ENCODE measurements at places on chromosomes 11 and 22. TPM values are rescaled to one million over a fixed set of nuclear protein-coding genes. Genes with fewer than 3 reads are reported as not detected.

DNA sequence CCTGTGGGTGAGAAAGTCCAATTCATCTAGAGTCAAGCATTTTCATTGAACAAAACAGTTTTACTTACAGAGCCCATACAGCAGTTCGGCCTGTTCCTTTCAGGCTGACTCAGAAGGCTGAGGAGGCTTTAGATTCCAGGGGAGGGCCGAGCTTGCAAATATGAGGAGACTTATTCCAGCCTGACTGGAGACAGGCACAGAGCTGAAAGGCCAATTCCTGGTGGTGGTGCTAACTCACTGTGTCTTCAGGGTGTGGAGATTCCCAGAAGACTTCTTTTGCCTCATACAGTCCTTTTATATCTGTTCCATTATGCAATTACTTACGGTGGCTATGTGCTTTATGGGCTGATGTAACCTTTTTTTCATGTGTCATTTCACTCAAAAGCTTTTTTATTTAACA is at the start of gene OR51E2:
OR51E2 (minus strand) TSS at position 269 of the 400 bp plus-strand sequence. CDS start 15,142 bp downstream, outside the sequence.
- no peaks in the 10 kb centered on the region for H3K27me3 ChIP-seq
- H3K36me3 ChIP-seq: no peaks in the 10 kb centered on the region

The PRAME gene
- polyA plus RNA-seq: 0.04 TPM

GRCh38 chr11:74877132-74877531 is 71.8 kb downstream of the XRRA1 start:
- H3K27ac ChIP-seq: no peak overlapping the region
- no peak overlapping the region for H3K4me3 ChIP-seq
- no peaks in the 10 kb centered on the region for H3K4me1 ChIP-seq
- H3K36me3 ChIP-seq: peaks cover 30% of the 10 kb centered on the region

- no peak overlapping the region for H3K4me3 ChIP-seq
- no peak overlapping the region for H3K27ac ChIP-seq
- H3K4me1 ChIP-seq: no peaks in the 10 kb centered on the region
- no peaks in the 10 kb centered on the region for H3K27me3 ChIP-seq
- no peaks in the 10 kb centered on the region for H3K36me3 ChIP-seq
These were observed 13.1 kb downstream of the MLC1 start for GRCh38 chr22:50072167-50072555.

- H3K4me1 ChIP-seq: peaks cover 28% of the 10 kb centered on the region
- H3K27me3 ChIP-seq: no peaks in the 10 kb centered on the region
- peak; percentile 85 for DNase-seq
- H3K4me3 ChIP-seq: no peak overlapping the region
These were observed 9.5 kb downstream of the GTPBP1 start for GRCh38 chr22:38715176-38715764.

GRCh38 chr11:86176165-86176884 is 68.2 kb upstream of the EED start:
- no peak overlapping the region for H3K27ac ChIP-seq
- H3K4me1 ChIP-seq: peaks cover 27% of the 10 kb centered on the region
- H3K27me3 ChIP-seq: no peaks in the 10 kb centered on the region
- no peak overlapping the region for H3K4me3 ChIP-seq

The RHOD gene
- polyA plus RNA-seq: 3.5 TPM

DNA sequence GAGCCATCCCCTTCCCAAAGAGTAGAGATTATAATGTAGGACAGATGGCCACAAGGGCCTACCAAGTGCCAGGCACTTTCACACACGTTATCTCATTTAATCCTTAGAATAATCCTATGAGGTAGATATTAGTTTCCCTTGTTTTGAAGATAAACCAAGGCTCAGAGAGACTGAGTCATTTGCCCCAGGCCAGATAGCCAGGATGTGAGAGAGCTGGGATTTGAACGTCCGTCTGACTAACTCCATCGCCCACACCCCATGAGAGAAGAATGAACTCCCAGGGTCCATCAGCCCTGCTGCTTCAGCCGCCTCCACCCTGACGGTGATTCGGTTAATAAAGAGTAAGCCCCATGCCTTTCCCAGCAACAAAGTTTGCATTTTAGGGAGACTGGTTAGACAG is 10.7 kb downstream of the PRG3 start:
- no peak overlapping the region for H3K4me3 ChIP-seq
- H3K36me3 ChIP-seq: no peaks in the 10 kb centered on the region
- no peaks in the 10 kb centered on the region for H3K4me1 ChIP-seq
- no peaks in the 10 kb centered on the region for H3K27me3 ChIP-seq

DNA sequence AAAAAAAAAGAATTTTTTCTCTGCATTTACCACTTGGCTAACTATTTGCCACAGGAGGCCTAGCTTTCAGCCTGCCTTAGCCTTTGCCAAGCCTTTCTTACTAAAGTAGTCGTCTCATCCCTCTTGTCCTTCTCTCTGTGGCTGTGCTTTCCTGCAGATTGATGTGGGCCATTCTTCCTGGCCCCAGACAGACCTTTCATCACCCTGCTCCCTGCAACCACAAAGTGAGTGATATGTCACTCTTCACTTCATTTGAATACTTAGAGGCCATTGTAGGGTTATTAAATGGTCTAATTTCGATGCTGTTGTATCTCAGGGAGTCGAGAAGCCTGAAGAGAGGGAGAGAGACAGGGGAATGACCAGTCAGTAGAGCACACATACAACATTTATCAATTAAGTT is 37.6 kb downstream of the ART5 start:
- no peak overlapping the region for H3K27ac ChIP-seq
- no peak for DNase-seq
- H3K4me3 ChIP-seq: no peak overlapping the region
- H3K36me3 ChIP-seq: no peaks in the 10 kb centered on the region
- no peaks in the 10 kb centered on the region for H3K4me1 ChIP-seq
- no peaks in the 10 kb centered on the region for H3K27me3 ChIP-seq

- no peak overlapping the region for H3K4me3 ChIP-seq
- no peak overlapping the region for H3K27ac ChIP-seq
- H3K27me3 ChIP-seq: no peaks in the 10 kb centered on the region
- no peak for DNase-seq
- no peaks in the 10 kb centered on the region for H3K4me1 ChIP-seq
These were observed 51.1 kb downstream of the EHF start for GRCh38 chr11:34671946-34672345.

The SLC22A12 gene
- polyA plus RNA-seq: not detected

The KCNJ1 gene
- 0.02 TPM for polyA plus RNA-seq

The ROM1 gene
- 6.1 TPM for polyA plus RNA-seq

- H3K27ac ChIP-seq: no peak overlapping the region
- no peaks in the 10 kb centered on the region for H3K27me3 ChIP-seq
- no peak for DNase-seq
- H3K4me1 ChIP-seq: peaks cover 3% of the 10 kb centered on the region
- H3K4me3 ChIP-seq: no peak overlapping the region
- no peaks in the 10 kb centered on the region for H3K36me3 ChIP-seq
These were observed 67.8 kb downstream of the CASP12 start for GRCh38 chr11:104830508-104830907.

- H3K4me1 ChIP-seq: no peaks in the 10 kb centered on the region
- H3K4me3 ChIP-seq: no peak overlapping the region
- H3K27me3 ChIP-seq: no peaks in the 10 kb centered on the region
These were observed 56.7 kb upstream of the RAB38 start for GRCh38 chr11:88231894-88232482.

The NXPE1 gene
- not detected for polyA plus RNA-seq

DNA sequence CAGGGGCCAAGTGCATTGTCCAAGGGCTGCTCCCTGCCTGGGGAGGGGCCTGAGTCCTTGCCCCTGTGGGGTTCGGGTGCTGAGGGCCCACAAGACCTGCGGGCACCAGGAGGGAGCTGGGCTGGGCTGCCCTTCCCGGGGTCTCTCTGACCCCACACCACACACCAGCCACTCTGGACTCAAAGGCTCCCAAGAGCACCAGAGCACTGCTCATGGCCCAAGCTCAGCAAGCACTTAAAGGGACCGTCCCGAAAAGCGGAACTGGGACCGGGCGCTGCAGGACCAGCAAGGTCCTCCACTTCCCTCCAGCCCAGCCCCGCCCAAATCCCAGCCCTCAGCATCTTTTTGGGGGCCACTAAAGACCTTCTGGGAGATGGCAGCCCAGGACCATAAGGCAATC is 5.3 kb downstream of the LSP1 start:
- peak overlapping the region; percentile 13 for H3K4me3 ChIP-seq
- H3K4me1 ChIP-seq: peaks cover 54% of the 10 kb centered on the region
- no peaks in the 10 kb centered on the region for H3K27me3 ChIP-seq
- no peaks in the 10 kb centered on the region for H3K36me3 ChIP-seq

GRCh38 chr22:49853981-49854831 is 562 bp downstream of the ZBED4 start:
- DNase-seq: peak; percentile 91
- H3K4me1 ChIP-seq: peaks cover 46% of the 10 kb centered on the region
- H3K27ac ChIP-seq: peak overlapping the region; percentile 31
- peaks cover 7% of the 10 kb centered on the region for H3K27me3 ChIP-seq
- H3K36me3 ChIP-seq: no peaks in the 10 kb centered on the region

The ATP5MG gene
- polyA plus RNA-seq: 232 TPM

DNA sequence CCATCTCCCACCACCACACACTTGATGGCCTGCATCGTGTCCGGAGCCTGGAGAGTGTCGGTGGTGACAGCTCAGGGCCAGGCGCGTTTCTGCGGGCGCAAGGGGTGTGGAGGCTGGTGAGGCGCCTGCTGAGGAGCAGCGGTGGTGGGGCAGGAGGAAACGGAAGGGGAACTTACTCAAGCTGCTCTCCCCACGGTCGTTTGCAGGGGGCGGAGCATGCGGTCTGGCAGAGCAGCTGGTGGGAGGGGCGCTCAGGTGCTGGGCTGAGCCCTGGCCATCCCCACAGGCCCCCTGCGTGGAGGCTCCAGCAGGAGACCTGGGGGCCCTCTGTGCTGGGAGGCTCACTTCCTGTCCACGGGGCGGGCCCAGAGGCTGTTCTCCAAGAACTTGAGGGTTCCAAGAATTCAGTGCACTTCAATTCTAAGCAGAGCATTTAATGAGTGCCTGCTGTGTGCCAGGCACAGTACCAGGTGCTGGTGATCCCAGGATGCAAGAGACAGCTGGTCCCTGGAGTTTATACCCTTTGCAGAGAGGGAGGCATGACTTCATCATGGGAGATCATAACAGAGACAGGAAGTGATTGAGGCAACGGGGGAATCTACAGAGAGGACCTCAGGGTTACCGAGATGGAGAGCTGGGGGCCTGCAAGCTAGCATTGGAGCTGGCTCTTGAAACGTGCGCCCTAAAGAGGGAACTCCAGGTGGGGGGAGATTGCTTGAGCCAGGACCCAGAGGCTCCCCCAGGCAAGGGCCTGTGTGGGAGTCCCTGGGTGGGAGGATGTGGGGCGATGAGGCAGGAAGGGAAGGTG is at the start of gene RAC2:
RAC2 (minus strand) TSS at position 156 of the 808 bp plus-strand sequence; CDS start at position 35, 121 bp downstream.
- H3K27me3 ChIP-seq: peaks cover 43% of the 10 kb centered on the region
- peaks cover 65% of the 10 kb centered on the region for H3K4me1 ChIP-seq
- peak within 1 kb of the TSS; percentile 99 for H3K27ac ChIP-seq

- DNase-seq: no peak
- no peaks in the 10 kb centered on the region for H3K27me3 ChIP-seq
- no peaks in the 10 kb centered on the region for H3K36me3 ChIP-seq
- peaks cover 18% of the 10 kb centered on the region for H3K4me1 ChIP-seq
- no peak overlapping the region for H3K27ac ChIP-seq
These were observed 23.5 kb downstream of the TBRG1 start for GRCh38 chr11:124646148-124646547.

The TTC38 gene
- 21.4 TPM for polyA plus RNA-seq

The OR51E1 gene
- polyA plus RNA-seq: 0.04 TPM

DNA sequence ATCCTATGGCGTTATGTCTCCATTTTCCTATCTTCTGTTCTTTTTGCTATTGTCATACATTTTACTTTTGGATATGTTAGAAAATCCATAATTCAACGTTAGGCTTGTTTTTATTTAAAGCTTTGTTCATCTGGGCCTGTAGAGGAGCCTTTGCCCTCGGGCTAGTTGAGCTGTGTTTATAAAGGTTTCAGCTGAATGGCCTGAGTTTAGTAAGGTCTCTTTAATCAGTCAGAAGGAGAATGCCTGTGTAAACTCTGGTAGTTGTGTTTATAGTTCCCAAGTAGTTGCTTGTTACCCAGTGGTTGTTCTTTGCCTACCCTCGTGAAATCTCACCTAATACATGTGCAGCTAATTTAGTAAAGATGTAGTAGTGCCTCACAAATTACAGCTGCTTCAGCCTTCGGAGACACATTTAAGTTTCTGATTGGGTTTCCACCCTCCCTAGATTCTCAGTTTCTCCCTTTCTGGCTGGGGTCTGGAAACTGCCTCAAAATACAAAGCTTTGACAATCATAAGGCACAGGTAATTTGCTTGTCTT is 33.1 kb downstream of the MTMR3 start:
- peaks cover 71% of the 10 kb centered on the region for H3K4me1 ChIP-seq
- H3K4me3 ChIP-seq: no peak overlapping the region
- no peaks in the 10 kb centered on the region for H3K36me3 ChIP-seq
- H3K27ac ChIP-seq: no peak overlapping the region

GRCh38 chr22:43159484-43160178 is 8.3 kb downstream of the TSPO start:
- peaks cover 12% of the 10 kb centered on the region for H3K36me3 ChIP-seq
- peak; percentile 59 for DNase-seq
- no peaks in the 10 kb centered on the region for H3K4me1 ChIP-seq
- no peak overlapping the region for H3K4me3 ChIP-seq

The OR51B2 gene
- not detected for polyA plus RNA-seq

GRCh38 chr22:22201185-22201929 is 43.2 kb upstream of the VPREB1 start:
- H3K4me3 ChIP-seq: no peak overlapping the region
- no peaks in the 10 kb centered on the region for H3K27me3 ChIP-seq
- H3K4me1 ChIP-seq: peaks cover 12% of the 10 kb centered on the region
- H3K27ac ChIP-seq: peak overlapping the region; percentile 50
- H3K36me3 ChIP-seq: no peaks in the 10 kb centered on the region

The OR2AG2 gene
- polyA plus RNA-seq: not detected

GRCh38 chr11:107691000-107691750 is 20.7 kb downstream of the SLN start:
- DNase-seq: no peak
- H3K27me3 ChIP-seq: peaks cover 29% of the 10 kb centered on the region
- H3K27ac ChIP-seq: no peak overlapping the region
- H3K36me3 ChIP-seq: no peaks in the 10 kb centered on the region

The OR5J2 gene
- polyA plus RNA-seq: not detected

The TSG101 gene
- 39.4 TPM for polyA plus RNA-seq

The SCUBE2 gene
- 3.0 TPM for polyA plus RNA-seq

- H3K4me3 ChIP-seq: no peak overlapping the region
- H3K27ac ChIP-seq: peak overlapping the region; percentile 34
- no peaks in the 10 kb centered on the region for H3K27me3 ChIP-seq
- no peak for DNase-seq
- no peaks in the 10 kb centered on the region for H3K36me3 ChIP-seq
- no peaks in the 10 kb centered on the region for H3K4me1 ChIP-seq
These were observed 172.0 kb upstream of the B3GAT1 start for GRCh38 chr11:134584001-134584561.

The TRIM68 gene
- polyA plus RNA-seq: 7.2 TPM

Data from spleen (tissue), 13 donors.